SIG-M5 (cell line): ENCODE measurements at places on chromosomes 13 and 19.

- no peak for DNase-seq
These were observed 6.7 kb downstream of the ONECUT3 start for GRCh38 chr19:1760020-1760419.

- no peak for DNase-seq
These were observed 45.3 kb upstream of the LSM14A start for GRCh38 chr19:34126966-34127365.

GRCh38 chr19:39430675-39431593 lies 4.8 kb downstream of the RPS16 start:
- DNase-seq = peak; percentile 88

GRCh38 chr13:110554946-110555345 lies 6.6 kb downstream of the RAB20 start:
- DNase-seq = no peak

- no peak for DNase-seq
These were observed 16.8 kb downstream of the PHF11 start for GRCh38 chr13:49512578-49512977.

GRCh38 chr19:39623946-39624345 lies 21.6 kb downstream of the LGALS13 start:
- no peak for DNase-seq

DNA sequence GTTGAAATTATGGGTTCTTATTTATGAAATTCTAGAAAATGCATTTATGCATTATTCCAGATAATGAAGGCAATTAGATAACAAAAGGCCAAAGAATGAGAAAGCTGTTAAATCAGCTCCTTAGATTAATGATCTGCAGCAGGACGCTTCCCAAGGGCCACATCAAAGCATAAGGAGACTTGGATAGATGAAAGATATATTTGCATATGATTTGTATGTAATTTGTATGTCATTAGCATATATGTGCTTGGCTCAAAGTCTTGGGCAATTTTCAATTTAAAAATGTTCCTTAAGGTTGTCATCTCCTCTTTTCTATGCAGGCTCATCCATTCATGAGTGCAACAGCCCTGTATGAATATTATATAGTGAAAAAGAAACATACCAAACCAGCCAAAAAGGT lies 126.8 kb upstream of the IRS2 start:
- no peak for DNase-seq

DNA sequence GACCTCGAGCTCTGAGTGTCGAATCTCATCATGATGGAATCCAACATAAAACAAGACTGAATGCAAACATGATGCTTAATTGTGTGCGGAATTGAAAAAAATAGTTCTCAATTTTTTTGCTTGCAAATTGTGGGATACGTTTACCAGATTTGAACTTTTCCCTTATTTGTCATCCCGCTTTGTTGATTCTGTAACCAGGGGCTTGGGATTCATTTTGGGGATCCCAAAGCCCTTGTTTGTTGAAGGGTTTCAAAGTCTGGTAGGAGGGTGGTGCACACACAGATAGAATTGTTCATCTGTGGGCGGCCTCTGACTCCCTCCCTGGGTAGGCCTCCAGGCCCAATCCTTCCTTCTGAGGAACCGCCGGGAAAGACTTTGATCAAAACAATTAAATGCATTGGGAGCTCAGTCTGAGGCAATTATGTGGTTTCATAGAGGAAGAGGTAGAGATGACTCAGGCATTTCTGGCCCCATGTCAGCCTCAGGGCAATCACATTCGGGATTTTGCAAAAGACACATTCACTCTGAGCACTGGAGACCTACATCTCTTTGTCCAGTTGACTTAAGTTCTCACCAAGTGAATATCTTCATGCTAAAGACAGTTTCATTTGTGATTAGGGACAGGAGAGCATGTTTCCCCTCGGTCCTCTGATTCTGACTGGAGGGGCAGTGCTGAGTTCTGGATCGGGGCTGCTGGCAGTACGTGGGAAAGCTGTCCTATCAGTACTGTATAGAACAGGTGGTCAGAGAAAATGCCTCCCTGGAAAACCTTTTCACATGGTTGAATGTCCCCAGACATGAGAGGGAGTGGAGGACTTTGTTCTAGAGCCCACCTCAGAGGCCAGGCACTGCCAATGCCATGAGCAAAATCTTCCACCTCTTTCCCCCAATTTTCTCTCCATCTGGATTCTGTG lies 27.8 kb upstream of the IGFL4 start:
- DNase-seq = no peak

DNA sequence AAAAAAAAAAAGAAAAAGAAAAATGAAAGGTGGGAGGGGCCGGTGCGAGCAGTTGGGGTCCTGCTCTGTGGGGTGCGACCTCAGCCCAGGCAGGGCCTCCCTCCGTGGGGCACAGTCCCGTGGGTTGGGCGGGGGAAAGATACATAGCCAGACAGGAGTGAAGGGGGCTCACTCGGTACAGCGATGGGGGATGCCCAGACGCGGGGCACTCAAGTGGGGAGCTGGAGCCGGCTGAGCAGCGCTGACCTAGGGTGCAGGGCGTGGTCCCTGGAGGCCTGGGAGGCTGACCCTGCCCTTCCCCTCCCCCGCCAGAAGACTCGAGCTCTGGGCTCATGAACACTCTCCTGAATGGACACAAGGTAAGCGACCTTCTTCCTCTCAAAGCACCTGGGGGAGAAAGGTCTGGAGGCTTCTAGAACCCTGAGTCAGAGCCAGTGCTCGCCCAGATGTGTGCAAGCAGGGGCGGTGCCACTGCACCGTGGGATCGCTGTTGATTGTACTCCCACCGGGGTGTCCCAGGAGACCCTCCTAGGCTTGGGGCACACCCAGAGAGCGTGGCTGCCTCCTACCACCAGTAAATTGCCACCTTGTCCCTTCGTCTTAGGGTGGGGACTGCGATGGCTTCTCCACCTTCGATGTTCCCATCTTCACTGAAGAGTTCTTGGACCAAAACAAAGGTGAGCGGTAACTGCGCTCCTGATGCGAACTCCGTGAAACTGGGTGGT lies 3.4 kb downstream of the HMG20B start:
- no peak for DNase-seq

GRCh38 chr19:47487551-47488515 lies 3.8 kb upstream of the KPTN start:
- no peak for DNase-seq

DNA sequence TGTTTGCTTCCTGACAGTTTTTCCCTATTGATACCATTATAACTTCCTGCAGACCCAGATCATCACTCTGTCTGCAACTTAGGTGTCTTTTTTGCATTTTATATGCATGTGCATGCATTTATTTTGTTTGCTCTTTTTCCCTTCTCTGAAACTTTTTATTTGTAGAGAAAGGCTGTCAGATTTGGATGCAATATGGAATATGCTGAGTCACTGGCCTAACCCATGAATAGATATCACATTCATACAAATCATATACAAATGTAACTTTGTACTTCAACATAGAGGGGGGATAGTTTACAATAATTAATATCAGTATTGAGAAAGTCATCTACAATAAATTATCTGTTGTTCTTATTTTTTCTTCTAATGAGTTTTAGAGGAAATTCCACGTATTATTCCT lies 1465.0 kb downstream of the EFNB2 start:
- DNase-seq = no peak

GRCh38 chr13:103282571-103283450 lies 216.6 kb upstream of the SLC10A2 start:
- DNase-seq = no peak

DNA sequence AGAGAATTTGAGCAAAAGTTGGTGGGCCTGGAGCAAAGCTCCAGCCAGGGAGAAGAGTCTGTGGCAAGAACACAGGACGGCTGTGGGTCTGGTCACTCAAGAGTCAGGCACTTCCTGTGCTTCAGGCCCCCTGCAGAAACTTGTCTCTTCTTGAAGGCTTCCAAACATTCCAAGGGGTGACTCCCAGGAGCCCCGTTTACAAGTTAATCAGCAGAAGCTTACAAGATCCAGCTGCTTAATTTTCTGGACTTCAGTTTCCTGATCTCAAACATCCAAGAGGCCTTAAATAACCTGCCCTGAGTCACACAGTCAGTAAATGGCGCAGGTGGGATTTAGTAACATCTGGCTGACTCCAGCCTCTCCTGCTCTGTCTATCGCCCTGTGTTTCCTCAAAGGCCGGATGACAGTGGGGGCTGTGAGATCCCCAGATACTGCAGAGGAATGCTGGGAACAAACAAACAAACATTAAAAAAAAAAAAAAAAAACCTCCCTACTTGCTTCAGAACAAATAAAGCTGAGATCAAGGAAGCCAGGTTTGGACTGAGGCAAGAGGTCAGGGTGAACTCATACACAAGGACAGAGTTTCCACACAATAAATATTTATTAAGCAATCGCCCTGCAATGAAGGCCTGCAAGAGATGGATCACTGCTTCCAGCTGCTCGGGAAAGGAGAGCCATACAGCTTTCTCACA lies 175.4 kb upstream of the RFC3 start:
- no peak for DNase-seq

DNA sequence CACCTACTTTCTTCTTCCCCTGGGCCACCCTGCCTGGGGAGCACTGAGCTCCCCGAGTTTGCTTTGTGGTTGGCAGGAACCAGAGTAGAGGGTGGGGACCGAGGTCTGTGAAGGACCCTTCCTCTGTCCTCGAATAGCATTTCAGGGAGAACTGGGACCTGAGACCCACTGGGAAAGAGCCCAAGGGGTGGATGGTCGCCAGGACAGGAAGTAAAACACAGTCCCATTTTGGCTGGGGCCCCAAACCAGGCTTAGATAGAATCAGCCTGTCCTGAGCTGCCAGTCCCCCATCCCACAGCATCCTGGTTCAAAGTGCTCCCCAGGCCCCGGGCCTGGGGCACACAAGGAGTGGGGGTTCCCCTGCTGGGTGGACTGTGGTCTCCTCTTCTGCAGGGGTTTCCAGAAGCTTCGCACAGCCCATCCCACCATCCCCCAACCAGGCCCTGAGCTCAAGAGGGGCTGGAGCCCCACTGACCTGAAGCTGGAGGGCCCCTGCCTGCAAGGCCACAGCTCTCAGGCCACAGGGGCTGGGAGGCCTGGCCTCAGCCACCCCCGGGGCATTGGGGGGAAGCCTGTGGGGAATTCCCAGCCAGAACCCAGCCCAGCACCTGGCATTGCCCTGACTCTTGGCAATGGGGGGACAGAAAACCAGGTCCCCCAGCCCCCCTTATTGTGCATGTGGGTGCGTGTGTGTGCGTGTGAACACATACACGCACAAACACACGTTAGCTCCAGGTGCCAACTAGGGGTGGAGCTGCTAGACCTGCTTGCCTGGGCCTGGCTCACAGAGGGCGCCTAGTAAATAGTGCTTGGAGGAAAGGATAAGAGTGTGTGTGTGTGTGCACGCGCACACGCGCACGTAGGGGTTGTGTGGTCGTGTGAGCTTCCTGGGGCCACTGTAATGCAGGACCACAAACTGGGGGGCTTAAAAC lies 995 bp upstream of the MKNK2 start:
- no peak for DNase-seq

GRCh38 chr19:3443840-3444694 lies 36.3 kb downstream of the SMIM24 start:
- DNase-seq = no peak

- no peak for DNase-seq
These were observed 9.7 kb downstream of the CILP2 start for GRCh38 chr19:19547674-19548336.

- no peak for DNase-seq
These were observed 29.3 kb downstream of the STARD13 start for GRCh38 chr13:33256148-33256840.

GRCh38 chr19:33956941-33957340 lies 160.3 kb downstream of the KCTD15 start:
- DNase-seq = no peak

GRCh38 chr13:44744880-44745633 lies 168.9 kb upstream of the TSC22D1 start:
- no peak for DNase-seq

DNA sequence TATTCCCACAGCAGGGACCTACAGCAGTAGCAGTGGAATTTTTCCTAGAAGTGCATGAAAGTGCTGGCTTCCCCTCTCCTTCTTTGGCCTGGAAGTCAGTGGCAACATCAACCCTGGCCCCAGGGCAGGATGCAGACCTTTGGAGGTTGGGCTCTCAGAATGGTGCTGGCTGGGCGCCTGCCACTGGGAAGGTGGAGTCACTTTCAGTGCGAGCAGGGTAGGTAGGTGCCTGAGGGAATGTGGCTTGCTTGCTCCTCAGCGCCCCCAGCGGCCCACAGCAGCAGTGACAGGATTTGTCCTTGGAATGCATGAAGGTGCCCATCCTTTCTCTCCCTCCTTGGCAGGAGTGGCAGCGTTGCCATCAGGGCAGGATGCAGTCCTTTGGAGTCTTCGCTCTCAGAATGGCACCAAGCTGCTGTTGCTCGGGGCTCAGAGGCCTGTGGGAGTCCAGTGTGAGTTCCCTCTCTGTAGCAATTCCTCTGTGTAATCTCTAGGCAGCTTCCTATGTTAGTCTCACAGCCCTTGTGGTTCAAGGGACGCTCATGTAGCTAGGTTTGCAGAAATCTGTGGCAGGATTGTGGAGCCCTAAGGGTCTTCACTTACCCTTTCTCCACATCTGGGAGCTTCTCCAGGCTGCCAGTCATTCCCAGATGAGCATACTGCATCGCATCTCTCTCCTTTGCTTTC lies 354.4 kb upstream of the DACH1 start:
- DNase-seq = no peak

- DNase-seq = no peak
These were observed 250.3 kb downstream of the DLEU7 start for GRCh38 chr13:50593207-50593606.

GRCh38 chr19:48059331-48059730 lies 15.5 kb upstream of the CABP5 start:
- no peak for DNase-seq

GRCh38 chr19:46714444-46715106 lies 2.3 kb downstream of the PRKD2 start:
- no peak for DNase-seq

- DNase-seq = no peak
These were observed 9.1 kb downstream of the ZNF653 start for GRCh38 chr19:11496391-11497163.

DNA sequence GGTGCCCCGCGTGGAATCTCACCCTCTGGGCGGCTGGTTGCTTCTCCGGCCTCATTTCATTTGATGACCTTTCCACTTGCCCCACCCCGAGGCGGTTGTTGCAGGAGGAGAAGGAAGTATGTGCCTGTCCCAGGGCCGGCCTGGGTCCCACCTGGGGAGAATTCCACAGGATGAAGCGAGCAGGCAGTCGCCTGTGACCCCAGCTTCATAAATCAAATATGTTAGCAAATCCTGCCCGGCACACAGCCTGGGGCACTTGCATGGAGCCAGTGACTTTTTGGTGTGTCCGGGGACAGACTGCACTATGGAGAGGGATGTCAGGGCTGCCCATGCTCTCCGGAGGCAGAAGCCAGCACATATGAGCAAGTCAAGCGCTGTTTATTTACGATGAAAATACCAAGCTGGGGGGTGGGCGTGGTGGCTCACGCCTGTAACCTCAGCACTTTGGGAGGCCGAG lies 19.7 kb upstream of the ZBTB7A start:
- no peak for DNase-seq
